ENCODE measurements at places on chromosomes 11 and 22.

- DNase-seq = no peak
Observed at GRCh38 chr11:64794526-64794925, 8.5 kb downstream of the MAP4K2 start.

DNA sequence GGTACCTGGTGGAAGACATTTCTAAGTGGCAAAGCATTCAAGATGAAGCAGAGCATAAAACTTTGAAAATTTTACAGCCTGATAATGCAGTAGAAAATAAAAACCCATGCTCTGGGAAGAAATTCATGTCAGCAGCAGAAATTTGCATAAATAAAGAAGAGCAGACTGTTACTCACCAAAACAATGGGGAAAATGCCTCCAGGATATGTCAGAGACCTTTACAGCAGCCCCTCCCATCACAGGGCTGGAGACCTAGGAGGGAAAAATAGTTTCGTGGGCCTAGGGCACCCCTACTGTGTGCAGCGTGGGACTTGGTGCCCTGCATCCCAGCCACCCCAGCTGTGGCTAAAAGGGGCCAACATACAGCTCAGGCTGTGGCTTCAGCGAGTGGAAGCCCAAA is 5.4 kb upstream of the DKK3 start:
- DNase-seq = no peak

- no peak for DNase-seq
Observed at GRCh38 chr11:18907391-18907790, 31.8 kb downstream of the MRGPRX1 start.

GRCh38 chr11:102288725-102289083 is 28.6 kb upstream of the BIRC3 start:
- DNase-seq = no peak

- DNase-seq = no peak
Observed at GRCh38 chr22:21797444-21798221, 62.0 kb upstream of the YPEL1 start.

- no peak for DNase-seq
Observed at GRCh38 chr11:72760539-72761405, 8.6 kb upstream of the ARAP1 start.

- no peak for DNase-seq
Observed at GRCh38 chr11:13368041-13368446, 90.5 kb downstream of the BMAL1 start.

DNA sequence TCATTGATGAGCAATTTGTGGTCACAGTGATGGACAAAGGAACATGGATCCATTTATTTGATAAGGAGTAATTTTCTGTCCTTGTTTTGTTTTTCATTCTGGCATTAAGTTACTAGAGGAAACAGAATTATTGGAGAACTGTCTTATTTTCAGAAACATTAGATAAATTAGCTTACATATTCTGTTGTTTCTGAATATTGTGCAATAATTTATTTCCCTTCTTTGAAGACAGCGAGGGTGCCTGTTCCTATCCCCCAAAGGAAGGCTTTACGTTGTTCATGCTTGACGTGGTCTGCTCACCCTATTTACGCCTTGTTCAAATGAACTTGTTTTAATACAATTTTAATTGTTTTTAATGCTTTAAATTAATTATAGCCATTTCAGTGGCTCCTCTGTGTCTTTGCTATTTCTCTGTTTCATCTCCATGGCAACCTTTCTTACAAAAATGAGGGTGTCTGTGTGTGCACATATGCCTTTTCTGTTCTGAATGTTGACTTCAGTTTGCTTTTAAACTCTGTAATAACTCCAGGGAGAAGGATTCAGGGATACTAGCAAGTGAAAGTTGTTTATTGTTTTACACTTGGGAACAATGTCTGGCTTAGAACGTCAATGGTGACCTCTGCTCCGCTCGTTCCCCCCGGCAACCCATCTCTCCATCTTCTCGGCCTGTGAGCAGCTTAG is 138.3 kb upstream of the PLET1 start:
- DNase-seq = no peak

GRCh38 chr22:48923165-48923865 is 904.4 kb downstream of the BRD1 start:
- DNase-seq = no peak

DNA sequence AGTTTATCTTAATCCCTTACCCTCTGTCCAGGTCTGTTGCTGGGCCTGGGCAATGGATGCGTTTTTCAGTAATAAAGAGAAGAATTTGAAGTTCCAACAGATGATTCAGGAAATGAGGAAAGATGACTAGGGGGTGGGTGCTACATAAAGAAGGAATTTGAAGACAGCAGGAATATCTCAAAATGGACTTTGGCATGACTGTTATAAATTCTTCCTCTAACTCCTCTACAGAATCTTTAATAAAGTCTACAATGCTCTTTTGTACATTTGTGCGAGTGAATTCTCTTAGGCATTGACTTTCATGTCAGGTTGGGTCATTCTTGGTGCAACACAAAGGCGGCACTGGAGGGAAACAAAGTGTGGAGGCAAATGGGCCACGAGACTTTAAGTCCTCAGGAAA is 35.1 kb upstream of the PRSS23 start:
- DNase-seq = no peak

- DNase-seq = no peak
Observed at GRCh38 chr22:43996170-43996980, 27.7 kb upstream of the PARVB start.

DNA sequence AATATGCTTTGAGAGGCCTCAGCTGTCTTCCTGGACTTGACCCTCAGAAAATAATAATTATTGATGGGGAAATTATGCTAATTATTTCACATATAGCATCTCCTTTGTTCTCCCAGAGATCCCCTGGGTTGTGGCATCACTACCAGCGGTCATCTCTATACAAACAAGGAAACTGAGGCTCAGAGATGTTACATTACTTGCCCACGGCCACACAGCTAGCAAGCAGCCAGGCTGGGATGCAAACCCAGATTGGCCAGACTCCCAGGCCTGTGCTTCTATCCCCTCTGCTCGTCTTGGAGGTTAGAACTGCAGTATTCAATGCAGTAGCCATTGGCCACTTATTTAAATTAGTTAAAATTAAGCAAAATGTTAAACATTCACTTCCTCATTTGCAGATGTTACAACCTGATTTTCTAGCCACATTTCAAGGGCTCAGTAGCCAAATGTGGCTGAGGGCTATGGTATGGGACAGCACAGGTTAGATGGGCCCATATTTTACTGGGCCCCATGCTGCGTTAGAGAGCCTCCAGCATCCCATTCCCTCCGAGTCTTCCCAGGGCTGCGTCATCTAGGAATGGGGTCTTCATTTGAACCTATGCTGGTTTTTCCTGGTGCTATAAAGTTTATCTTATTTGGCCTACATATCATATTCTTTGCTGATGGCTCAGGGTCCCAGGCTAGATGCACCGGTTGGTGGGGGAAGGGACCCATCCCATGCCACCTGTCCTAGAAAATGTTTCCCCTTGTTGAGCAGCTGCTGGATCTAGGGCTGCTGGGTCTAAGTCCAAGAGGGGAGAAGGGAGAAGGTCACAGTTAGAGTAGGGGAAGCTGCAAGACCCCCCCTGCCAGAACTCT is 2.2 kb downstream of the SLC35C1 start:
- DNase-seq = no peak

- DNase-seq = no peak
Observed at GRCh38 chr11:75450826-75451821, 18.1 kb upstream of the KLHL35 start.

- no peak for DNase-seq
Observed at GRCh38 chr22:42280836-42281235, 10.4 kb upstream of the TCF20 start.

DNA sequence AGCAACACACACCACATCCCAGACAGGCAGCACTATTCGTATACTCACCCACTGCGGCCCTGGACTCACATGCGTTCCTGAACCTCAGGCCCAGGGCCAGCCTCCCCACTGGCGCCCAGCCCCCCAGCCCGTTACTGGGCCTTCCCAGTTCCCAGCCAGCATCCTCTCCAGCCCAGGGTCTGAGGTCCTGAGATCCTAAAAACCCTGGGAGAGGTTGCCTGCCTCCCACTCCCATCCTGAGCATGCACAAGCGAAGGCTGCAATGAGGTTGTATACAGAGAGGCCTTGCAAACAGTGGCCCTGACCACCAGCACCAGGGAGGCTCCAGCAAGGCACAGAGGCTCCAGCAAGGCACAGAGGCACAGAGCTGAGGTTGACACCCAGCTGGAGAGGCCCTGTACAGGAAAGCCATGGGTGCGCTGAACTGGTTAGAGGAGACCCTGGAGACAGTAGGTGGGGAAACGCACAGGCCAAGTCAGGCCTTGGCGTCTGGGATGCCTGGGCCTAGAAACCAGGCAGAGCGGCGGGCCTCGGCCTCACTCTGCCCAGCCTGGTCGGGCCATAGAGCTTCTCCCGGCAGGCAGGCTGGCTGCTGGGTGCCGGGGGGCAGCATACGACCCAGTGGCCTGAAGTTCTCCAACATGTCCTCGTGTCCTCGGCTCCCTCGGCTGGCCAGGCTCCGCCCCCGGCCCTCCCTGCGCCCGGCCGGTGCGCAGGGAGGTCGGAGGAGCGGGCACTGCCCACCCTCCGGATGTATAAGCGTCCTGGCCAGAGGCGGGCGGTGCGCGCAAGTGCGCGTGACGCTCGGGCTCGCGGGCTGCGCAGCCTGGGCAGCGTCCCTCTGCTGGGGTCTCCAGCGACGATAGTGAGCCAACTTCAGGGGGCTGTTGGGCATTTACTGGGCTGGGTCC is 2.3 kb upstream of the TBX1 start:
- DNase-seq = no peak

GRCh38 chr11:99554232-99554903 is 533.6 kb downstream of the CNTN5 start:
- no peak for DNase-seq

GRCh38 chr22:33116841-33117547 is 58.8 kb upstream of the SYN3 start:
- no peak for DNase-seq

- DNase-seq = peak; percentile 9
Observed at GRCh38 chr11:125451400-125452124, 44.5 kb downstream of the FEZ1 start.

GRCh38 chr11:115050756-115051155 is 372.4 kb downstream of the NXPE2 start:
- no peak for DNase-seq

DNA sequence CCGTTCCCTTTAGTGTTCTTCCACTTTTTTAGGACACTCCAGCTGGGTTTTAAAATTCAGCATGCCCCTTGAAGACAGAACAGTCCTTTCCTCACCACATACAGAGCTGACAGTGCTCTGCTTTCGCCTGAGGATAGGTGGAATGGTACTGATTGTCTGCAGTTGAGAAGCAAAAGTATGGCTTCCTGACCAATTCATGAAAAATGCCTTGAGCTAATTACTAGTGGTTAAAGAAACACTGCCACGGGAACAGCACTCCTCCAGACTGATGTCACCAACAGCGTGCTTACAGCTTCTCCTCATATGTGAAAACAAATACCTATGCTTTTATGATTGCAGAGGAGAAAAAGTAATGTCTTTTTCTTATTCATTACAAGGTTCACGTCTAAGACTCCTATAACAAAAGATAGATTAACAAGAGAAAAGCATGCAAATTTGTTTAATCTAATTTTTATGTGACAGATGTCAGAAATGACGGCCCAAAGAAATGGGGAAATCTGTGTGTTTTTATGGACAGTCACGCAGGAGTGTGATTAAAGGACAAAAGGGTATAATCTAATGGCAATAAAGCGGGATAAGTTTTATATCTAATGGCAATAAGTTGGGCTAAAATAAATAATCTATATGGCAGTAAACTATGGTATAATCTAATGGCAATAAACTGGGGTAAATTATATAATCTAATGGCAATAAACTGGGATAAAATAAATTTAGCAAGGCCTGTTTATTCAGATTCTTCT is 123.4 kb upstream of the ARHGAP42 start:
- no peak for DNase-seq

- no peak for DNase-seq
Observed at GRCh38 chr11:11416502-11416901, 63.5 kb upstream of the CSNK2A3 start.

DNA sequence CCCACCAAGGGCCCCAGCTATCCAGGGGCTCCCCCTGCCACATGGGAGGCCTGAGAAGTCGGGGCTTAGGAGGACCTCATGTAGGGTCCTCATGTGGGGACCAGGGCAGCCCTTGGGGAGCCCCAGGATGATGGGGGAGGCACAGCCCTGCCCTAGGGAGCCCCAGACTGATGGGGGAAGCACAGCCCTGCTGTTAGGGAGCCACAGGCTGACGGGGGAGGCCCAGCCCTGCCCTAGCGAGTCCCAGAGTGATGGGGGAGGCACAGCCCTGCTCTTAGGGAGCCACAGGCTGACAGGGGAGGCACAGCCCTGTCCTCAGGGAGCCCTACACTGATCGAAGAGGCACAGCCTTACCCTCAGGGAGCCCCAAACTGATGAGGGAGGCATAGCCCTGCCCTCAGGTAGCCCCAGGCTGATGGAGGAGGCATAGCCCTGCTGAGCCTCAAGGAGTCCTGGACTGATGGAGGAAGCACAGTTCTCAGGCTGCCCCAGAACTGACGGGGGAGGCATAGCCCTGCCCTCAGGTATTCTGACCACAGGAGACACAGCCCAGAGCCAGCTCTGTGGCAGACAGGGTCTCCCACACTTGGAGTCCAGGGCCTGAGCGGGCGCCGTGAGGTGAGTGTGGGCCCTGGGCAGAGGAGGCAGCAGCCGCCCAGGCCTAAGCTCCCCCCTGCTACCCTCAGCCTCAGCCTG is 10.8 kb downstream of the PRR33 start:
- DNase-seq = no peak
